ENCODE measurements at places on chromosomes 12 and 14. TPM values are rescaled to one million over a fixed set of nuclear protein-coding genes. Genes with fewer than 3 reads are reported as not detected.

DNA sequence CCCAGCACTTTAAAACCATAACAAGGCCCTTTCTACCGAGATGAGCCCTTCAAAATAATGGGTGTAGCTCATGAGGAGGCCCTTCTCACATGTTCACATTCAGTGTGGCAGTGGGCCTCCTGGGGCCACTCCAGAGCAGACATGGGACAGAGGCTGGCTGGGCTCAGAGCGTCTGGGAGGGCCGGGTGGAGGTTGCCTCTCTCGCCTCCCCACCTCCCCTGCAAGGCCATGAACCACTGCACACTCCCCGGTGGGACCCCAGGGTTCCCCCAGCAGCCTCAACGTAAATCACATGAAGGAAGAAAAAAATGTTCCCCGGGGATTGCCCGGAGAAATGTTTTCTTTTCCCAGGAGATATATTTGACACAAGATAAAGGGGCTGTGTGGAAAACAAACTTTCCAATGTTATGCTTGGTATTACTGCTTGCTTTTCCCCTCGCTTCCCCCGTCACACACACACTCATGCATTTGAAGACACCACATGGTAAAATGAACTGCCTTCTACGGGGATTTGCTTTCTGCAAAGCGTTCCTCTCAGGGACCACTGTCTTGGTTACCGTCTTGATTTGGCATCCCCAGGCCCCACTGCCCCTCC lies 190.7 kb upstream of the CCND2 start:
- no peak for DNase-seq

- no peak for DNase-seq
These were observed 241.8 kb upstream of the ATP2B1 start for GRCh38 chr12:89950421-89950820.

DNA sequence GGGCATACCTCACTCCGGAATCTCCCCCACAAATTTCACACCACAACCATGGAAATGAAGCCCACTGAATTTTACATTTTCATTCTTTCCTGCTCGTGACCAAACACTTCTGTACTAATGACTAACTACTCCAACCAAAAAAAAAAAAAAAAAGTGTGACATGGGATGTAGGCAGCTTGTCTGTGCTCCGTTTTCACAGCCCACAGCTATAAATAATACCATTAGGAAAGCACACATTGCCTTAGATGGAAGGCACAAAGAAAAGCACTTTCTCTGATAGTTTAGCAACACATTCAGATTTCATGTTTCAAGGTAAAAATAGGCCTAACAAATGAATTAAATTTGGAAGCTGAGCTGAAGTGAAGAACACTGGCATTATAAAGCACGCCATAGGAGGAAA lies 42.5 kb downstream of the DUSP6 start:
- DNase-seq: no peak

DNA sequence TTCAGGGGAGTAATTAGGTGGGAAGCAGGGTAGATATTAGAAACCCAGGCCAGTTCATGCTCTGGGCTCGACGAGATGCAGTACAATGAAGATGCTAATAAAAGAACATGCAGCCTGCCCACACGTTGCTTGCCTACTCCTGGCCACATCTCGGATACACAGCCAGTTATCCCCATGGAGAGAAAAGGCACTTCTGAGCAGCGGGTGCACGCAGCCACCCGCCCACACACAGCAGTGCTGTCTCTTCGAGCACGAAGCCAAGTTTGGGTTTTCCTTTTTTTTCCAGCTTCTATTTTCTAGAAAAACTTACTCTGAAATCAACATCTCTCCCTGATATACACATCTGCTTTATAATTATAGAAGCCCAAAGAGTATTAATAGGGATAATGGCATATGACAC lies 85.7 kb downstream of the CIT start:
- no peak for DNase-seq

GRCh38 chr14:69771136-69771535 lies 4.2 kb downstream of the SRSF5 start:
- DNase-seq: no peak

DNA sequence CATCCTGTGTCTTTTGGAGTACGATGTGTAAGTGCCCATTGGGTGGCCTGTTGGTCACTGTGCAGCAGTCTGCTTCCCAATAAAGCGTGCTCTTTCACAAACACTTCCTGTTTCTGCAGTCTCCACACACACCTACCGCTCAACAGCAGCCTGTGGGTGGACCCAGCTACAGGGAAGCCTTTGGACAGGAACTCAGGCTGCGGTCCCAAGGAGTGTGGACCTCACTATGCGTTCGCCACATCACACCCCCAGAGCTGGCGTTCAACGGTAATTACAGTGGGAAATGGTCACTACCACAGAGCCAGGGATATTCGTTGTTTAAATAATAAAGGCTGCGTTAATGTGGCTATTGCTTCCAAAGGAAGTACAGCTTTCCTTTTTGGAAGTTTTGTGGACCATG lies 16.2 kb downstream of the PSMC1 start:
- no peak for DNase-seq

DNA sequence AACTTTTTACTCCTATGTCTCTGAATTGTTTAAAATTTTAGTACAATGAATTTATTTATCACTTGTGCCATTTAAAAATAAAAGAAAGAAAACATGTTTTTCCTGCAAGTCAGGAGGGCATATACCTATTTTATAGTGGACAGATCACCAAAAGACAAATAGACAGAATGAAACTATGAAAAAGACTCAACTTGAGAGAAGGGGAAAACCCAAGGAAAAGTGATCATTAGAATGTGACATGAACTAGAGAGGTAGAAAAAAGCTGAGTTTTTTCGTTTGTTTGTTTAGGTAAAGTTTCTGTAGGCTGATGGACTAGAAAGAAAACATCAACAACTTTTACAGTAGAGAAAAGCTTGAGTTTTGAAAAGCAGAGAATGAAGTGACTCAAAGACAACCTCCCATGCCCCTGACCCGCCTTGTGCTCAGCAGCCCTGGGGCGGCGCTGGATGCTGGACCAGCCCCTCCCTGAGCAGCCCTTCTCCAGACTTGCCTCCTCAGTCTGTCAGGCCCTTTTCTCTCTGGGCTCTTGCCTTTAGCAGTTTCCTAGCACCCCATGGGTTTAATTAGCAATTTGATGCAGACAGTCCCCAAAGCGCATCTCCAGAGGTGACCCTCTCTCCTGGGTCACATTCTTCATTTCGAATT lies 95.1 kb upstream of the ARID2 start:
- DNase-seq: no peak

- DNase-seq: no peak
These were observed 4.6 kb downstream of the SIX1 start for GRCh38 chr14:60644666-60645065.

GRCh38 chr14:105855893-105856675 lies 329.7 kb downstream of the TMEM121 start:
- no peak for DNase-seq

DNA sequence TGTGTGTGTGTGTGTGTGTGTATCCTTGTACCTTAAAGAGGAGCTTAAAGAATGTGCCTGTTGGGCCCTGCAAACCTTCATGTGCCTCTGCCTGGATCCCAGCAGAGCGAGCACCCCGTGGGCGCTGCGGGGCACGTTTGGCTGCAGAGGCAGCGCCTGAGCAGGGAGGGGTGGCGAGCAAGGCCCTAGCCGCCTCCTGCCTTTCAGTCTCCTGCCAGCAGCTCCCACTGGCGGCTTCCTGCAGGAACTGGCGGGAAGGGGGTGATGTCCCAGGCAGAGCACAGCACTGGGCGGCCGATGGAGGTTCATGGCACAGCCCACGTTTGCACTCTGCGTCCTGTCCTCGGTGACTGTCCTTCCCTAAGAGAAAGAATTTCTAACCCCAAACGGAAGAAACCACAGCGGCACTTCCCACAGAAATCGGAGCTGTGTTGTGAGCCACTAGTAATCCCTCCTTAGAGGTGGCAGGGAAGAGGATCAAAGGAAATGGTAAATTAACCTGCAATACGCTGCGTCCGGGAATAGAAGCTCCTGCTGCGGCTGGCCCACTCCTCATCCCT lies 19.8 kb downstream of the ZBTB42 start:
- peak; percentile 57 for DNase-seq

- no peak for DNase-seq
These were observed 26.5 kb upstream of the ACTN1 start for GRCh38 chr14:69005432-69006148.

DNA sequence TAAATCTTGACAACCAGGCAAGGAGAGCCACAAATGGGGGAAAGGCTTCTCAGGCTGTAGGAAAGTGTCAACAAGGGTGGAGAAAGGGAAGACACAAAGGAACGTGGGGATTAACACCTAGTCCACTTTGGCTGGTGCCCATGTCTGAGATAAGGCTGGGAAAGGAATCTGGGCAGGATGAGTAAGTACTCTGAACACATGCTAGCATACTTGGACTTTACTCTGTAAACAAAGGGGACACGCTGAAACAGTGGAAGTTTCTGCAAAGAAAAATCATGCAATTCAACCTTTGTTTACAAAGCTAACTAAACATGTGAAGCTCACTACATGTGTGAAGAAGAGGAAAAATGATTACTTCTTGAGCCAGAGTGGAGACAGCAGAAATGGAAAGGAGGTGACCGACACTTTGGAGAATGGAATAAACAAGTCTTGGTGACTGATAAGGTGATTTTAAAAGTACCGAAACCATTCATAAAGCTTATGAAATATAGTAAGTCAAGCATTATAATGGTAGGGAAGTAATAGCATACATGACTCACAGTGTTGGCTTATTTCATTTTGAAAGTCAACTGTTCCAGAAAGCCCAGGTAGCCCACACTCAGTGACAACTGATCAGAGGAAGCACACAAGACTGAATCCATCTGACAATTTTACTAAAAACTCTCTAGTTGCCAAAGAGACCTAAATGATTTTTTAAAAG lies 13.2 kb downstream of the CPNE8 start:
- no peak for DNase-seq

- DNase-seq: no peak
These were observed 9.1 kb upstream of the KCNA5 start for GRCh38 chr12:5034603-5035002.

- DNase-seq: no peak
These were observed 264.6 kb downstream of the ADGRD1 start for GRCh38 chr12:131218026-131218922.

DNA sequence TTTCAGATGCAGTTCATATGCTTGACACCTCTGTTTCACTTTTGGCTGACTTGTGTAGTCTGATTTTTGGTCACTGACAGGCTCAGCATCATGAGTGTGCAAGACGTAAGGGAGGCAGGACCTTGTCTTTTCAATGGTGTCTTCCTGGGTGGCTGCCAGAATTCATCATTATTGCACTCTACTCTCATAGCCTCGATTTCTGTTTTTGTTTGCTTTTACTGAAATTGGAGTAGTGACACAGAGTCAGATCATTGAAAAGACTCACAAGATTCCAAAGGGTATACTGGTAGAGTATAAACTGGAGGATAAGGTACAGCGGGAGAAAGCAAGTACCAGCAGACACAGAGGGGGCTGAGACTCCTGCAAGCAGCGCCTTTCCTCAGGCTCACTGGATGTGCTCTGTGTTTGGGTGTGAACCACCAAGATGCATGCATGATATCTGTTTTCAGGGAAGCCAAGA lies 126.3 kb upstream of the FGD4 start:
- no peak for DNase-seq

- no peak for DNase-seq
These were observed 89.8 kb downstream of the ZFP36L1 start for GRCh38 chr14:68703093-68703492.

DNA sequence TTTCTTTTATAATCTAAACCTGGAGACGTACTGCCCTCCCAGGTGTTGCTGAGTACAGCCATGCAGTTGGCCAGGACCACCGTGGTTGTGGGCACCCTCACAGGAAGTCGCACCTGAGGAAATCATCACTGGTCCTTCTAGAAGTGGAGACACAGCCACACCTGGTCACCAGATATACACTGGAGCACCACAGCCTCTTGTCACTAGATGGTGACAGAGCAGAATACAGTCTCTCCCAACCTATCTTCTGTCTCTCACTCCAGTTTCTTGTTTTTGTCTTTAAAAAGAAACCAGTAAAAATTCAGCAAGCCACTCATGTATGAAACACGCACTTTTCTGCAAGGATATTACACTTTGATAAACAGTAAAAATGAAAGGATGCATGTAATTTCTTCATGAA lies 43.1 kb upstream of the GPHB5 start:
- DNase-seq: no peak

- no peak for DNase-seq
These were observed 60.9 kb upstream of the ZFP36L1 start for GRCh38 chr14:68853749-68854148.

DNA sequence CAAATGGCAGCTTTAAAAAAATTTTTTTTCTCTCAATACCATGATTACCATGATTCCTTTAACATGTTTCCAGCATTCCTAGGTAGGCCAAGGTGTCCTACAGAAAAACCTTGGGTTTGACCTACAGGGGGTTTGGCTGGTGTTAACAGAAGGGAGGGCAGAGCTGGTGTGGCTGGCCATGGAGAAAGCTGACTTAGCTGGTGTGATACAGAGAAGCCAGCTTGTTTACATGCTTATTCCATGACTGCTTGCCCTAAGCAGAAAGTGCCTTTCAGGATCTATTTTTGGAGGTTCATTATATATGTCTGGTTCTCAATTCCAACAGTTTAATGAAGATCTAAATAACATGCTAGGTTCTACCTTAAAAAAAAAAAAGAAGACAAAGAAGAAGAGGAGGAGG lies 68.6 kb downstream of the EEA1 start:
- DNase-seq: no peak

DNA sequence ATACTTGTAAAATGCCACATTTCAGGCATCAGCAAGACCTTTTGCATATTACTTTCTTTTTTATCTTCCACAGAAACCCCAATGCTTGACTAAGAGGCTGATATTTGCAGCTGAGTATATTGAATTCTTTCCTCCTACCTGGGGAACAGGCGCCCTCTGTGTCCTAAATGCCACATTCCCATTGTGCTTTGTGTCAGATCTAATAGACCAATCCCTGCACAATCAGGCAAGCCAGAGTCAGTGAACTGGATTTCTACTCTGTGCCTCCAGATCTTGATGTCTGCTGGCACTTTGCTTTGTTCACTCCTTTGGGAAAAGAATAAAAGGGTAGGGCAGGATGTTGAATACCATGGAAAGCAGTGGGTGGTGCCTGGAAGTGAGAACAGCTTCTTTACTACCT lies 22.4 kb upstream of the TAS2R42 start:
- DNase-seq: no peak

- no peak for DNase-seq
These were observed 160.8 kb downstream of the GXYLT1 start for GRCh38 chr12:41983856-41984255.

DNA sequence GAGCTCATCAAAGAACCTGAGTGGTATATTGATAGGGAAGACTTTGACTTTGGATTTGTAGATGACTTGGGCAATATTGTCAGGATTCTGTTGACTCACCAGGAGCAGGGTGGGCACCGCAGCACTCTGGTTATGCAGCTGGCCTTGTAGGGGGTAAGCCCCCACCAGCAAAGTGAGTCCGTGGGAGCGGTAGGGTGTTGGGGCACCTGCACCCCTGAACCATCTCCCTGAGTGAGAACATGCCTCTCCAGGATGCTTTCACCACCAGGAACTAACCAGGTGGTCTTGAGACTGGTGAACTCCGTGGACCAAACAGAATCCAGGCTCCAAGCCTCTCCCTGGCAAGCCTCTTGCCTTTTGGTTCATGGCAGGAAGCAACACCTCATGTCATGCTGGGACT lies 44.0 kb upstream of the EIF5 start:
- DNase-seq: no peak

The DENND5B gene
- 33.9 TPM for total RNA-seq

The TMTC1 gene
- total RNA-seq: 13.1 TPM

The C12orf56 gene
- 0.51 TPM for total RNA-seq

The ANKRD9 gene
- 40.0 TPM for total RNA-seq

Data from neural crest cell (in vitro differentiated cells).